ENCODE measurements at places on chromosomes 7 and 10. TPM values are rescaled to one million over a fixed set of nuclear protein-coding genes. Genes with fewer than 3 reads are reported as not detected.

HSPA12A gene
- 35.1 TPM for total RNA-seq

LANCL2 gene
- 33.4 TPM for total RNA-seq

ZMYND11 gene
- 112 TPM for total RNA-seq

CFAP58 gene
- 0.99 TPM for total RNA-seq

CD36 gene
- 90.4 TPM for total RNA-seq

LRRC27 gene
- 19.5 TPM for total RNA-seq

PNLIPRP2 gene
- 0.22 TPM for total RNA-seq

ELN gene
- total RNA-seq, result 203 TPM

NAT16 gene
- total RNA-seq, result 0.61 TPM

TSPAN15 gene
- 27.2 TPM for total RNA-seq

ASIC3 gene
- 1.5 TPM for total RNA-seq

PDZD7 gene
- total RNA-seq, result 5.0 TPM

OPALIN gene
- total RNA-seq, result 0.88 TPM

PRPS1L1 gene
- not detected for total RNA-seq

IGF2BP3 gene
- 37.3 TPM for total RNA-seq

MYL10 gene
- total RNA-seq, result not detected

CYP2E1 gene
- total RNA-seq, result 12.7 TPM

UCMA gene
- 0.94 TPM for total RNA-seq

PDZD8 gene
- total RNA-seq, result 34.7 TPM

UNCX gene
- total RNA-seq, result 1.8 TPM

ZNF22 gene
- 44.5 TPM for total RNA-seq

CPA2 gene
- 0.39 TPM for total RNA-seq

MRLN gene
- total RNA-seq, result 25.0 TPM

NPC1L1 gene
- total RNA-seq, result 0.10 TPM

MORN4 gene
- 27.8 TPM for total RNA-seq

THNSL1 gene
- total RNA-seq, result 8.7 TPM

CRYGN gene
- 10.3 TPM for total RNA-seq

SDK1 gene
- total RNA-seq, result 11.6 TPM

EBF3 gene
- total RNA-seq, result 83.1 TPM

DGKI gene
- 75.0 TPM for total RNA-seq

EPHB6 gene
- 20.3 TPM for total RNA-seq

EXOC4 gene
- 100 TPM for total RNA-seq

ITGA8 gene
- 16.2 TPM for total RNA-seq

SMO gene
- total RNA-seq, result 17.0 TPM

BAMBI gene
- total RNA-seq, result 15.0 TPM

TAS2R4 gene
- 4.5 TPM for total RNA-seq

HHEX gene
- total RNA-seq, result 6.8 TPM

CHAT gene
- total RNA-seq, result 2.9 TPM

AKR1C4 gene
- not detected for total RNA-seq

ZNF503 gene
- total RNA-seq, result 6.4 TPM

AUTS2 gene
- 56.2 TPM for total RNA-seq

TMEM213 gene
- not detected for total RNA-seq

CRHR2 gene
- 2.4 TPM for total RNA-seq

SAMD9 gene
- total RNA-seq, result 12.2 TPM

CALHM1 gene
- 0.06 TPM for total RNA-seq

CRCP gene
- 35.9 TPM for total RNA-seq

ABCB1 gene
- 18.5 TPM for total RNA-seq

CDHR1 gene
- total RNA-seq, result 4.7 TPM

SPDYE6 gene
- total RNA-seq, result not detected

MEIG1 gene
- total RNA-seq, result 1.2 TPM

ANKRD1 gene
- 0.17 TPM for total RNA-seq

SOSTDC1 gene
- 48.7 TPM for total RNA-seq

CYP2C8 gene
- total RNA-seq, result 1.8 TPM

XRCC2 gene
- total RNA-seq, result 4.5 TPM

All from spinal cord (tissue), 10 donors.